ENCODE measurements at places on chromosomes 3 and 15.

DNA sequence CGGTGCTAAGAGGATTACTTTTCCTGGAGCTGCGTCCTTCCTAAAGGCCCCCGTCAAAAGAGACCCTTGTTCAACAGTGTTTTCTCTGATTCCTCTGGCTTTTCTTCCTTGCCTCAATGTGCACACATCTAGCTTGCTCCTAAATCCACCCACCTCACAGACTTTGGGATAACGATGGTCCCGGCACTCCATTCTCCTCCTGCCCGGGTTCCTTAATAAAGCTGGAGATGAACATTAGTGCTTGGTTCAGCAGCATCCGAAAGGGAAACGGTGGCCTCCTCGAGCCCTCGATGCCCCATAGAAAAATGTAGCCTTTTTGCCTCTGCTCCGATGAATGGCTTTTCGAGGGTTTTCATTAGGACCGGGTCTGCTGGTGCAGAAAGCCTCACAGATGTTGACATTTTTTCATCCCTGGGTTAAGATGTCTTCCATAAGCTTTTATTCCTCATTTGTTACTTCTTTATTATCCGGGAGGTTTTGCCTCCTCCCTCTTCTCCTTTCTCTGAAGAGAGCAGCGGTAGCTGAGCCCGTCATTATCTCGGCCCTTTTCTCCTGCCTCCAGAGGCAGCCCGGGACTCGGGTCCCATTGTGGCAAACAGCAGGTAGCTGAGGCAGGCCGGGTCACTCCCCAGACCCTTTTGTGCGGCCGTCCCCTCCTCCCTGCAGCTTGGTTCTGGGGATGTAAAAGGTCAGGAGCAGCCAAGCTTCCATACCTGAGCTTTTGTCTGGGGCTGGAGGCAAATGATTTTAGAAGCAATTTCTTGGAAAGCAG, 64.6 kb downstream of the CPN2 start:
- DNase-seq = no peak

DNA sequence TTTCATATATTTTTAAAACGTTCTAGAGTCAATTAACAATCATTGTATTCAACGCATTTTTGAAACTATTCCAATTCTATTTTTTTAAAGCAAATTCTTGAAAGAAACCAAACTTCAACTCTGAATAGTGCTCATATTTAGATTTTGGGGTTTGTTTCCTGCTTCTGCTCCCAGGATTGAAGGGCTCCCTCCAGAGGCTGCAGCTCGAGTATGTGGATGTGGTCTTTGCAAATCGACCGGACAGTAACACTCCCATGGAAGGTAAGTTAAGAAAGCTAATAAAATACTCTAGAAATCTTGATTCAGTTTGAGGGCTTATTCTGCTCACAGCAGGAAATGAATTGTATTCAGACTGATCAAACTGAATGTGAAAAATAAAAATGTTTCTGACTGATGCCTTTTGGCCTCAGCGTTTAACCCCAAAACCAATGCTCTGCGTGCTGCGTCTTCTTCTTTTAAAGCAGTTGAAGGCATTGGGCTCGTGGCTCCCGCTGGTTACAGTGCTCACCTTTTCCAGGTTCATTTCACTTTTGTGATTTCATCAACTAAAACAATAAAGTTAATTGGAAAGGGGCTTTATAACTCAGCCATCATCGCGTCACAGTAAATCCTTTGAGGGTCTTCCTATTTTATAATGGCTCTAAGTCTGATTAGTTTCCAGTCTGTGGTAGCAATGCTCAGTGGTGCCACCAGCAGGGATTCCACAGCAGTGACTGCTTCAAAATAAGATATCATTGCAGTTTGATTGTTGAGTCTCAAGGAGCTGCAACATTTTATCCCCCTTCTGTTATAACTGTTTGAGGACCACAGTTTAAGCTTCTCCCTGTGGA, 80.1 kb downstream of the SSR3 start:
- DNase-seq = no peak

DNA sequence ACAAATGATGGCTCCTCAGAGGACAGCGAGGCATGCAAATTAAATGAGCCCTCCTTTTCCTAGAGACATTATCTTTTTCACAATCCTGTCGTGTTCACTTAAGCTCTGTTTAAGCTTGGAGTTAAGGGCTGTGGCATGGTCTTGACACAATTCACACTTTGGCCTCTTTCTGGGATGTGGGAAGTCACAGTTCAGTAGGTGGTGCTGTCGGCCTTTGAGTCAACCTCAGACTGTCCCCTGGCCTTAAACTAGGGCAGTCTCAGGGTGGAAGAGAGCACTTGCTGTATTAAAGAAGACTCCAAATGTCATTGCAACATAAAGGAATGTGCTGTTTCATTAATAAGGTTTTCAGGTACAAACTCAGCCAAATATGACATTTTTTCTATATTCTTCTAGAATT, 351.0 kb downstream of the MCTP2 start:
- DNase-seq = no peak

DNA sequence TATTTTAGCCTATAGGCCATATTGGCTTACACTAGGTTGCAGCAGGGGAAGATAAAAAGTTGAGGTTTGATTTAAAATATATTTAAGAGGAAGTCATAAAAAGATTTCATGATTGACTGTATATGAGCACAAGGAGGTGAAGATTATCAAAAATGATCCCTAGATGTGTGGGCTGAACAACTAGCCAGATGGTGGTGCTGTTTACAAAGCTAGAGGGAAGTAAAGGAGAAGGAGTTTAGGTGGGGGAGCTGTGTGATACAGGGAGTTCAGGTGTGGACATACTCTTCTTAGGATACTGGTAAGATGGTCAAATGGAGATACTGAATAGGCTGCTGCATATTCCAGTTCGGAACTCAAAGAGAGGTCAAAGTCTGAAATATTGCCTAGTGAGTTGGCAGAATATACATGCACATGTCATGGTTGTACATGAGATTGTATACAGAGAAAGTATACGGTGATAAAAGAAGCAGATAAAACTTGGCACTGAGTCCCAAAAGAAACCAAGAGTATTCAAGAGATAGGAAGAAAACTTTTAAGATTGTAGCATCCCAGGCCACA, 727.8 kb downstream of the NLGN1 start:
- no peak for DNase-seq

GRCh38 chr15:34047893-34048775, 9.1 kb upstream of the AVEN start:
- no peak for DNase-seq

- DNase-seq = no peak
These were observed 70.3 kb downstream of the LYSMD4 start for GRCh38 chr15:99662903-99663302.

- no peak for DNase-seq
These were observed 2.7 kb upstream of the ACTR8 start for GRCh38 chr3:53884623-53885022.

- no peak for DNase-seq
These were observed 774 bp upstream of the CNOT10 start for GRCh38 chr3:32684029-32684799.

DNA sequence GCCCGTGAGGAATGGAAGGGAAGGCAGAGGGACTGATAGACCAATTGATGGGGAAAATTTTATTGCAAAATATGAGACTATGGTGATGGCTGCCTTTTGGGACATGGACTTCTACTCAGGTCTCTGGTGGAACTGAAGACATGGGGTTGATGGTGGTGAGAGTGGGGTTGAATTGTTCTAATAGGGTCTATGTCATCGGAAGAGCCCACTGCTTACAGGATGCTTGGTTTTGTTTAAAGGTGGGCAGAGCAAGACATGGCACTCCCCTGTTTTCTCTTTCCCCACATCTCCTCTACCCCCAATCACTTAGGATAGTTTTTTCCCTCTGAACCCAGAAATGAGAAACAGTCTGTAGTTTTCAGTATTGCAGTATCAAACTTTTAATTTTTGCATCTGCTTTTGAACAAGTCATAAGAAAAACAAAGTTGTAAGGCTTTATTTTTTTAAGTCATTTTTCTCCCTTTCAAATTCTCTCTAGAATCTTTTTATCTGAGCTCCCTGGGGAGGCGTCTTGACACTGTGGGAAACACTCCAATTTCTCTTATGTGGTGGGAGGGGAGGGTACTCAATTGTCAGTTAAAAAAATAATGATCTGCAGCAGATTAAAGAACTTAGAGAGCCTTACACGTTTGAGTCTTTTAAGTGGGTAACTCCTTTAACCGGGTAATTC, 276.2 kb upstream of the TBC1D5 start:
- DNase-seq = no peak

GRCh38 chr15:77877869-77878577, 199.5 kb downstream of the TBC1D2B start:
- DNase-seq = no peak

DNA sequence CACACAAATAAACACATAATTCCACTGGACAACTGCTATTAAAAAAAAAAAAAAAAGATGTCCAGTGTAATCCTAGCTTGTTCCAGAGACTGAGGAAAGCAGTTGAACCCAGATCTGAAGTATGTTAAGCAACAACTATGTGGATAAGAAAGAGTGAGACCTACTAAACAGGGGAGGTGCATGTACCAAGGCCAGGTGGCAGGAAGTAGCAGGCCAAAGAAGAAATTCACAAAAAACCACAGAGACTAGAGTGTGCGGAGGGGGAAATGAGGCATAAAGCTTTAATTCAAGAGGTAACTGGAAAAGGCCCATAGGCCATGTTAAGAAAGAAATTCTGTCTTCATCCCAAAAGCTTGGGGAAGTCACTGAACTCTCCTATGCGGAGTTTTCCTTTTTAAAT, 490.0 kb downstream of the NAALADL2 start:
- no peak for DNase-seq

- no peak for DNase-seq
These were observed 337.5 kb downstream of the NTRK3 start for GRCh38 chr15:87919064-87919463.

GRCh38 chr15:49323207-49323606, 99.8 kb upstream of the FGF7 start:
- DNase-seq = no peak

DNA sequence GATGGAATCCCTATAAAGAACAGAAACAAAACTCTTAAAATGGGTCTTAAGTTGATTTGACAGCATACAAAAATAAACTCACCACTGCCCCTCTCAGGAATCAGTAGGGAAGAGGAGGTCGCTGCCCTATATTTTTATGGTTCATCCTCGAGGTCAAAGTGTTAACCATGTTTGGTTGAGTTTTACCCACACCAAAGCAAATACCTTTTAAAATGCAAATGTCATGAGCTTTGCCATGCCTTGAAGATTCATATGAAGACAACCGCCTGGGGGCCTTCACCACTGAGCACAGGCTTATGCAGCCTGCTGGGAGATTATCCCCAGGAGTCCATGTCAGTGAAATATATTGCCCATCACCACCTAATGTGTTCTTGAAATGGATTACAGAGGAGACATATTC, 66.1 kb downstream of the GLB1 start:
- no peak for DNase-seq

- no peak for DNase-seq
These were observed 83.0 kb downstream of the MOBP start for GRCh38 chr3:39550354-39551051.

GRCh38 chr3:105798381-105798934, 70.4 kb downstream of the CBLB start:
- no peak for DNase-seq

DNA sequence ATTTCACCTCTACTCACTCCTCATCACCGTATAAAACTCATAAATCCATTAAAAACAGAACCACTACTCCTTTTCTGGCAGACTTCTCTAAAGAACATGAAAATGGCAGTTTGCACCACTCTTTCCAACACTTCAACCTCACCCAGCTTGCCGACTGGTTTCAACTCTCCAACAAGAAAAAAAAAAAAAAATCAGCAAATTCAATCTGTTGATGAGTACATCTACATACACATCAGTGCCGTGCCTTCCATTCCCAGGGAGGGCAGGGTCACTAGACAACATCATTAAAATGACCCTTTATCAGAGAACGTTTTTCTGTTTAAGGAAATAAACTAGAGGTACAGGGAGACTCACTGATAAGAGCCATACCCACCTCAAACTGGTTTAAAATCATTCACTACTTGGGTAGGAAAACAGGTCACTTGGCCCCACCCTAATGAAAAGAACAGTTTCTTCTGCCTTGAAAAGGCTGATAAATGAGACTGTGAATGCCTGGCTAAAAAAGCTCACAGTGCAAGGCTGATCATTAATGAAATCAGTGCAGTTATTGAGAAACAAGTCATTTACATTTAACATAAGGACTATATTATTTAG, 6.0 kb downstream of the ANXA2 start:
- no peak for DNase-seq

DNA sequence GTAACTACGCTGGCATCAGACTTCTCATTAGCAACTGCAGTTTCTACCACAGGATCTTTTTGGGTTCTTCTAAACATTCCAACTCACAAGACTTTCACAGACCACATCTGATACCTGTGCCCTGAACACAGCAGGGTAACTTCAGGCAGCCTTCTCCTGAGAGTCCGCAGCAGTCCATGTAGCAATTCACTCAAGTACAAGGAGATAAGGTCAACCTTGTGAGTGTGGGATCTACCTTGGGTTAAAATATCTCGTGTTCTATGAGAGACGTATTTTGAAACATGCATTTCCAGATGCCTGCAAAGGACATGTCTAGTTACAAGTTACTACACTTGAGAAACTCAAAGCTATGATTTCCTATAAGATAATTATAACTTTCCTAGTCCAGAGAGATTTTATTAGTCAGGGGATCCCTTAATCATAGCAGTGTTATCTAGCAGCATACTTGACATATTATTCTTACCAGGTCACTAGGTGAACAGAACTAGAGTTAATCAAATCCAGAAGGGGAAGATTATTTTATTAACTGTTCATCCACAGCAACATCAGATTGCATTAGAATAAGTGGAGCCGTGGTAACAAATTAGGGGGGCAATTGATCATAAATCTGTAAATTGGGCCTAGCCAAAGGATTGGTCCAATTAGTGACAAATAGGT, 66.4 kb downstream of the ASTE1 start:
- no peak for DNase-seq

DNA sequence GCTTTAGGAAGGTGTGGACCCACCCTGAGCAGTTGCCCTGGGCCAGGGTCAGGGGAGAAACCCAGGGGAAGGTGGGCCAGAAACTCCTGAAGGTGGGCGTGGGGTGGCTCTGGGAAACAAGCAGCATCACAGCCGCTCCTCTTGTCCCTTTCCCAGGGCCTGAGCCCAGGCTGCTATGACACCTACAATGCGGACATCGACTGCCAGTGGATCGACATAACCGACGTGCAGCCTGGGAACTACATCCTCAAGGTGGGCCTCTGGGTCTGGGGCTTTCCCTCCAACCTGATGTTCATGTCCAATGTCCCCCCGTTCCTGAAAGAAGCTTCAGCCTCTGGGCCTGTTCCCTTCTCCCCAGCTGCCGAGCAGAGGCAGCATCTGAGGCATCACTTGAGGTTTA, 21.4 kb downstream of the LOXL1 start:
- no peak for DNase-seq

DNA sequence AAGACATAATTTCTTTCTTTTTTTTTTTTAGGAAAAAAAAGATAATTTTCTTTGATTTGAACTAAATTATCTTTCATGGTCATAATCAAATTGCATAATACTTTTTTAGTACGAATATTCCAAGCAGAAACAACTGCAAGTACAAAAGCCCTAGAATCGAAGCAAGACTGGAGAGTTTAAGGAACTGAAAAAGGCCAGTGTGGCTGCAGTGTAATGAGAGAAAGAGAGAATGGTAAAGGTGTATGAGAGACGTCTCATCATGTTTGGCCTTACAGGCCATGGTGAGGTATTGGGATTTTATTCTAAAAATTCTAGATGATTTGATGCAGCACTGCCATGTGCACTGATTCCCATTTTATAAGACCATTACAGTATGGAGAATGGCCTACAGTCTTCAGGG, 180.9 kb downstream of the SUCNR1 start:
- DNase-seq = no peak
